ENCODE measurements at places on chromosomes 11 and 22.
A peak's percentile ranks its signal among the peaks of the same experiment; 100 is the strongest.

GRCh38 chr11:25838918-25839625, 492.9 kb upstream of the ANO3 start:
- DNase-seq = peak; percentile 8

- DNase-seq = no peak
These were observed 90.3 kb upstream of the BID start for GRCh38 chr22:17864398-17865182.

- no peak for DNase-seq
These were observed 45.8 kb upstream of the TH start for GRCh38 chr11:2217211-2218030.

DNA sequence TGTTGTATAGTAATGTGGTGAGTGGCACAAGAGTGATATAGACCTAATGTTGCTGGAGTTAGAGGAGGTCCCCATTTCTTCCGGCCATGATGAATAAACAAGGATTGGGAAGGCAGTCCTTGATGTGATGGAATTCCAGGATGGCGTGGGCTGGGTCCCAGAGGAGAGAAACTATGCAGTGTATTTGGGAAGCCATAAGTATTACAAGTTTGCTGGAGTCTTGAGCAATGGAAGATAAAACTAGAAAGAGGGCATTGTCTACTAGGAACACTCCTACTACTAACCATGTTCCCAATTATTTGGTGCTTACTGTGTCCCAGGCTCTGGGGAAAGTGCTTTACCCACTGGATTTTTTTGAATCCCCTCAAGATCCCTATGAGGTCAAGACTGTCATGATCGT, 20.0 kb downstream of the LDLRAD3 start:
- no peak for DNase-seq

- DNase-seq = no peak
These were observed 113.8 kb downstream of the NECTIN1 start for GRCh38 chr11:119615003-119615881.

DNA sequence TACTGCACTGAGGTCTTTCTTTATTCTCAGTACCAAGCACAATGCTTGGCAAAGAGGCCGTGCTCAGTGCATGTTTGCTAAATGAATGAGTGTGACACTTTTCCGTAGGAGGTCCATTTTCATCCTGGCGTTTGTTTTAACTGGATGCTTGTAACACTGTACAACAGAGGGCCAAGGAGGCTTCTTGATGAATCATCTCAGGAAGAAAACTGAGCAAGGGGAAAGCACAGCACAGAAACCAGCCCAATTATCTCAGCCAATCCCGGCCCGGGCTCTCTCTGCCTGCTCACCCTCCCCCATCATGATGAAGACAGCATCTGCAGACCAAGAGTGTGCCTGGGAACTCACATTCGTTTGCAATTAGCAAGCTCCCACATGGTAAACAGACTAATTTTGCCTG, 570.3 kb downstream of the OPCML start:
- DNase-seq = peak; percentile 51

DNA sequence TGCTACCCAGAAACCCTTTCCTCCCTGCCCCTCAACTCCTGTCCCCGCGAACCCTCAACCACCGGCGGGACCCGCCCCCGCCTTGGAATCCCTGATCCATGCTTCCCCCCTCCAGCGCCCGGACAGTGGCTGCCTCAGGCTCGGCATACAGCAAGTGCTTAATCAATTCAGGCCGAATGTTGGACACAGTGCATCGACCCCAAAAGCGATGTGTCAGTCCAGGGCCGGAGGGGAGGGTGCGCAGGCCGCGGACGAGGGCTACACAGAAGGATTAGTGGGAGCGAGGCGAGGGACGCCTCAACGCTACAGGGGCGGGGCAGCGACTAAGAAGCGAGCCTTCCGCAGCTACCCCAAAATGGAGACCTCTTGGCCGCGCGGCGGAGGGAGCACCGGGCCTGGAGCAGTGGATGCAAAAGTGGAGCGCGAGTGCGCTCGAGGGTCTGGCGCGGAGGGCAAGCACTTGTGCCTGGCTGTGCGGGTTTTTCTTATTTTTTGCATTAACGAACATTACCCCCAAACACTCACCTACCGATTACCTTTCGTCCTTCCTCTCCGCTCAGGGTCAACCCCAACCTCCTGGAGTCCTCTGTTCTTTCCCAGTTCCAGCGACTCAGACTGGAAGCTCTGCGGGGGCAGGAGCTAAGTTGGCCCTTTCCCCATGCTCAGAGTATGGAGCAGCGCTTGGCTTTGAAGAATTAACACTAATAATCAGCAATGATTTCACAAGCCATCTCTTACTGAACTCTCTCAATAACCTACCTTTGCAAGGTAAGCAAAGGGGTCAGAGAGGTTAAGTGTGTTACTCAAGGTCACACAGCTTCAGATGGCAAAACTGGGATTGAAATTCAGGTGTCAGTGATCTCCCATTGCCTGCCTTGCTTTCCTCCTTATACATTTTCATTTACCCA, 30.0 kb upstream of the WNT11 start:
- peak; percentile 81 for DNase-seq

- no peak for DNase-seq
These were observed 1154.2 kb upstream of the TENM4 start for GRCh38 chr11:80595011-80595410.

DNA sequence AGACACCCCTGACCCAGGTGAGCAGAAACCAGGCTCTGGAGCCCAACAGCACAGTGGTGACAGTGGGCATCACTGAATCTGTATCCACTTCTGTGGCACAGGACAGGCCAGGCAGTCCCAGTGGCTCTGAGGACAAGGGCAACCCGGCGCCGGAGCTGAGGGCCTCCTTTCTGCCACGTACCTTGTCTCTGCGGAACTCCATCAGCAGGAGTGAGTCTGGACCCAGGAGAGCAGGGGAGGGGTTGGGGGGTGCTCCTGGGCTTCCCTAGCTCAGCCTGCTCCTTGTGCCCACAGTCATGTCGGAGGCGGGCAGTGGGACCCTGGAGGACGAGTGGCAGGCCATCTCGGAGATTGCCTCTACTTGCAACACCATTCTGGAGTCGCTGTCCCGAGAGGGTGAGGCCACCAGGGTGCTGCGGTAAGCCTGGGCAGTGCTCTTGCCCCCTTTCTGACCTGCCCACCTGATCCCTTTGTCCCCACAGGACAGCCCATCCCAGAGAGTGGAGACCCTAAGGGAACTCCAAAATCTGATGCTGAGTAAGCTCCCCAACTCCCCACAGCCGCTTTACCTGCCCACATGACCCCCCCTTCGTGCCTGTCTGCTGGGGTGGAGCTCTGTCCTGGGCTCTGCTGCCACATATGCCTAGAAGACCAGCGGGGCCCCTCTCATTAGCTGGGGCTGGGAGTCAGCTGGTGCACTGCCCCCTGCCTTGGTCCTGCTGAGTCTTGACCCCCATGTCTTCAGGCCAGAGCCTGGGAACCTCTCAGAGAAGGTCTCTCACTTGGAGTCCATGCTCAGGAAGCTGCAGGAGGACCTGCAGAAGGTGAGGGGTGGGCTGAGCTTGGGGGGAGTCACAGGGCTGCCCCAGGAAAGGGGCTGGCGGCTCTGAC, 12.0 kb downstream of the SIPA1 start:
- DNase-seq = no peak

DNA sequence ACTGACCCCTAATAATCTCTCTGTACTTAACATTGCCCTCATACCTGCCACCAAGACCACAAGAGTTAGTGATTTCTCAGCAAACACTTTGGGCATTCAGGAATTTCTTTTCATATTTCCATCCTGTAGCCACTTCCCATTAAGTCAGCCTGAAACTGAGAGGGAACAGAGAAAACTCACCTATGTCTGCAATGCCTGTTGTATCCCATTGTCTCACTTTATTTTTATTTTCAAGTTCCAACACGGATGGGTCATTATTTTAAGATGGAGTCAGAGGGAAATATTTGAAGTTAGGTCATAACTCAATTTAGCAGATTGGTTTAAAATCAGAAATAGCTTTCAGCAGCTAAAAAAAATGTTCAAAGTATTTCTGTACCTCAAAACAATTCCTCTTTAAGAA, 937.8 kb upstream of the CHORDC1 start:
- no peak for DNase-seq

GRCh38 chr11:108558222-108558621, 35.3 kb downstream of the EXPH5 start:
- DNase-seq = no peak

DNA sequence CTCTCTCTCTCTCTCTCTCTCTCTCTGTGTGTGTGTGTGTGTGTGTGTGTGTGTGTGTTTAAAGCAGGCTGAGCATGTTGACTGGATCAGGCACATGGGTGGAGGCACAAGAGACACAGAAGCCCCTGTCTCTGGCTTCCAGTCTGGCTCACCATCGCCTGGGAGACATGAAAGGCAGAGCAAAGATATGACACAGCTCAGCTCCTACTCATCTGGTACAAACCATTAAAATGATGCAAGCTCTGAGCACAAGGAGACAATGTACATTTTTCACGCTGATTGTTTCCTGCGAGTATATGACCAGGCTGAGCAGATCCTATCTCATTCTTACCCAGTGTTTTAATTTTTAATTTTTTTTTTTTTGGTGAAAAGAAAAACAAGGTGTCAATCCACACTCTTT, 9.5 kb downstream of the SLC6A5 start:
- DNase-seq = no peak

- DNase-seq = peak; percentile 51
These were observed 23.5 kb downstream of the DRICH1 start for GRCh38 chr22:23608583-23608982.

DNA sequence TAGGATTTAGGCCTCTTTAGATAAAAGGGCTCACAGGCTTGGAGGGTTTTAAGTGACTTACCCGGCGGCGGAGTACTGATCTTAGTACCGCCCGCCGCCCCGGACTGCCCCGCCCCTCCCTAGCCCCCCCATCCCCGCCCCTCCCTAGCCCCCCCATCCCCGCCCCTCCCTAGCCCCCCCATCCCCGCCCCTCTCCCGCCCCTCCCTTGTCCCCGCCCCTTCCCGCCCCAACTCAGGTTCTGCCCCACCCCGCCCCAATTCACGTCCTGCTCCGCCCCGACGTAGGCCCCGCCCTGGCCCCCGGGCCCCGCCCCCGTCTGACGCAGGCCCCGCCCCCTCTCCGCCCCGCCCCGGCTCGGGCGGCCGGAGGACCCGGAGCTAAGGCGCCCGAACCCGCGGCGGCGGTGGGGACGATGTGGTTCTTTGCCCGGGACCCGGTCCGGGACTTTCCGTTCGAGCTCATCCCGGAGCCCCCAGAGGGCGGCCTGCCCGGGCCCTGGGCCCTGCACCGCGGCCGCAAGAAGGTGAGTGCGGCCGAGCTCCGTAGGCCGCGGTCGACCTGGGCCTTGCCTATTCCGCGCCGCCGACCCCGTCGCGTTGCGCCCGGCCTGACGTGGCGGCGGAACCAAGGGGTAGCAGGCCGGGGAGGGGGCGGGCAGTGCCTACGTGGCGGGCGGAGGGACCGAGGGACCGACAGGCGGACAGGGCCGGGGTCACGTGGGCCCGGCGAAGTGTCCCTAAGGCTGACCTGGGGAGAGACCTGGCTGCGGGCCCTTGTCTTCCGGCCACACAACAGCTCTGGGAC, at the start of gene SCYL1:
TSS of gene SCYL1 (plus strand) at position 343 of the 805 bp plus-strand sequence. CDS start at position 414, 71 bp downstream.
- peak; percentile 90 for DNase-seq

- no peak for DNase-seq
These were observed 34.2 kb downstream of the SYT7 start for GRCh38 chr11:61546663-61547062.

GRCh38 chr11:118002541-118003423, 16.6 kb downstream of the IL10RA start:
- DNase-seq = peak; percentile 85

GRCh38 chr11:114605370-114605769, 9.8 kb upstream of the NXPE4 start:
- DNase-seq = no peak

DNA sequence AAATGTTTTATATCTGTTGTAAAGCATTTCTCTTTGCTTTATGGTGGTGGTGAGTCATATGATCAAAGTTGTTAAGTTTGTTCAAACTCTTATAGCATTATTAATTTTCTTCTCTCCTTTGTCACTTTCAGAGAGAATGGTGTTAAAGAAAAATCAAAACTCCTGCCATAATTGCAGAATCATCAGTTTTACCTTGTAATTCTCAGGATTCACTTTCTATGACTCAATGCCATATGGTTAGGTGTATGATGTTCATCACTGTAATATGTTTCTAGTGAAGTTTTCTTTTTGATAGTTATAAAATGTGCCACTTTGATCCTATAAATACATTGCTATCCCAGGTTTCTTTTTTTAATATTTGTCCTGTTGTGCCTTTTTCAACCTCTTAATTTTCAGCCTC, 13.7 kb upstream of the KDM4E start:
- DNase-seq = no peak

DNA sequence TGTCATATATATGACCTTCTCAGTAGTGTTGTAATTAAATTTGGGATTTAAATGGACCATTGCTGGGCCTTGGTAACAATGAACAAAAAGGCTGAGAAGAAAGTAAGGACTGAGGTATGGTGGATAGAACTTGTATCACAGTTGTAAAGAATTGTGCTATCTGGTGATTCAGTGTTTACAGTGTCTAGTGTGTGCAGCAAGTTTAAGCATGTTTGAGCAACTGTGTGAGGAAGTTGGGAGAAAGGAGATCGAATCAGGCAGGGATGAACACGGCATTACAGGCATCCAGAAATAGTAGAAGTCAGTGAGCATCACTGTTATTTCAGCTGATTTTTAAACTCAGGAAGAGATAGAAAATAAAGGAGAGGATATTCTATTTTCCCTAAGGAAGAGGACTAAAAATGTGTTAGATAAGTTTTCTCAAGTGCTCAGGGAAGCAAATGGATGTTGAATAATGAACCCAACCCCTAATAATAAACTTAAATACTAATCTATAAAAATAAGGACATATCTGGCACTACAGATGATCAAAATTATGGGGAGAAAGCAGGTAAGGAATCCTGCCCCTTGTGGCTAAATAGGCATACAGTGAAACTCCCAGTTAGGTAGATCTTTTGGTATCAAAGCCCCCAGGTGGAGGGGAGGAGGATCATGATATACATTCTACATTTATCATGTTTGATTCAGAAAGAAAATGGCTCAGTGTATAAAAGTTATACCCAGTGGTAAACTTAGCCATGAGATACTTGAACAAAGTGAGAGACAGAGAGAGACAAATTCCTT, 361.0 kb upstream of the ANO3 start:
- DNase-seq = no peak

- DNase-seq = no peak
These were observed 537.4 kb upstream of the CCDC90B start for GRCh38 chr11:83823461-83824025.

DNA sequence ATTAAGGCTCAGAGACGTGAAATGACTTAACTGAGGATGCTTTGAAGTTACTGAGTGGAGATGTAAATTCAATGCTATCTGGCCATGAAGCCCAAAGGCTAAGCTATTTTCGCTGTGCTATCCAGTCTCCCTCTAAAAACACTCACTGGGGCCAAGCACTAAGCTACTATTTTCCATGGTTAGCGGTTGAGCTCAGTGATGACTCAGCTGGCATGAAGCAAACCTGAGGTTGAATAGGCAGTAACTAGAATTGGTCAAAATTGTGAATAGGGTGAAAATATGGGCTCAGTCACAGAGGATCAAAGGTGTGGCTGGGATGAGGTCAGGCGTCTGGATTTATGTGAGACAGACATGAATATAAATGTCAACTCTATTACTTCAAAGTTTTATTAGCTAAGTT, 564.2 kb upstream of the KIRREL3 start:
- no peak for DNase-seq

- DNase-seq = no peak
These were observed 2.8 kb upstream of the MTMR2 start for GRCh38 chr11:95926726-95927125.
